Neural progenitor cell (in vitro differentiated cells): ENCODE measurements at places on chromosomes 13 and 19. TPM values are rescaled to one million over a fixed set of nuclear protein-coding genes. Genes with fewer than 3 reads are reported as not detected.
A peak's percentile ranks its signal among the peaks of the same experiment; 100 is the strongest.

PRR36 gene
- 0.07 and 2.8 TPM in 2 replicates for total RNA-seq

ZNF625 gene
- 39.8 and 42.9 TPM in 2 replicates for total RNA-seq

NR1H2 gene
- total RNA-seq, result 25.4 and 47.2 TPM in 2 replicates

RASL11A gene
- total RNA-seq, result 0.77 TPM in 1 of 2 replicates, not detected in the other

ZNF728 gene
- total RNA-seq, result not detected in 2 replicates

KLK4 gene
- 0.68 TPM in 1 of 2 replicates, not detected in the other for total RNA-seq

RHPN2 gene
- total RNA-seq, result 27.0 and 28.0 TPM in 2 replicates

CCDC70 gene
- total RNA-seq, result not detected in 2 replicates

LHB gene
- not detected in 2 replicates for total RNA-seq

SPATA13 gene
- 15.9 and 19.8 TPM in 2 replicates for total RNA-seq

- DNase-seq, result no peak
- H3K36me3 ChIP-seq, result no peaks in the 10 kb centered on the region
- H3K4me3 ChIP-seq, result no peak overlapping the region
- no peak overlapping the region for H3K27ac ChIP-seq
- no peaks in the 10 kb centered on the region for H3K4me1 ChIP-seq
Observed at GRCh38 chr13:113927661-113928581, 46.0 kb downstream of the C13orf46 start.

- no peak overlapping the region for H3K27ac ChIP-seq
- no peaks in the 10 kb centered on the region for H3K36me3 ChIP-seq
- H3K4me3 ChIP-seq, result no peak overlapping the region
- no peaks in the 10 kb centered on the region for H3K27me3 ChIP-seq
- no peaks in the 10 kb centered on the region for H3K4me1 ChIP-seq
Observed at GRCh38 chr13:111614613-111615012, 294.2 kb downstream of the TEX29 start.

DNA sequence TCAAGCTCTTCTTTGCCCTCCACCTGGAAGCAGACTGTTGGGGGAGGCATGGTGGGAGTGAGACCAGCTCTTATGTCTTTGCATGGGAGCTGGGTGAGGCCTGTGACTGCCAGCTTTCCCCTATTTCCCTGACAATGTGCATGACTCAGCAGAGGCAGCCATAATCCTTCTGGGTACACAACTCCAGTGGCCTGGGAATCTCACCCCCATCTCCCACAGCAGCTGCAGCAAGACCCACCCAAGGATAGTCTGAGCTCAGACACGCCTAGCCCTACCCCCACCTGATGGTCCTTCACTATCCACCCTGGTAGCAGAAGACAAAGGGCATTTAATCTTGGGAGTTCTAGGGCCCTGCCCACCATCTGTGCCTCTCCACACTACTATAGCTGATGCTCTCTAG lies 41.4 kb upstream of the FGF14 start:
- H3K27me3 ChIP-seq, result no peaks in the 10 kb centered on the region
- H3K4me1 ChIP-seq, result no peaks in the 10 kb centered on the region
- no peak overlapping the region for H3K27ac ChIP-seq
- H3K4me3 ChIP-seq, result no peak overlapping the region
- no peak for DNase-seq

DNA sequence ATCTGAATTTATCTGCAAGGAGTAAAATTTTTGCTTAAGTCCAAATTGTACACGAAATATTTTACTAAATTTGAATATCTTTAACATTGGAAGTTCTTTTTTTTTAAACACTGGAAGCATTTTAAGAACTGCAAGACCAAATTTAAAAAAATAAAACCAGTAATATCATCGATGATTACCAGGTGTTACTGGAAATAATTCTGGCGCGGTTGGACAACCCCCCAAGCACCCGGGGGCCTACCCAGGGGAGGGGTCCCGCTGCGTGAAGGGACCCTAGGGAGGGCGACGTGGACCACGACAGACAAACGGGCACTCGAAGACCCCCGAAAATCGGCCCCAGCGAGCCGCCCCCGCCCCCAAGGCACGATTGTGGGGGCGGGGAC lies 12.6 kb upstream of the JSRP1 start:
- peaks cover 17% of the 10 kb centered on the region for H3K4me1 ChIP-seq
- H3K27me3 ChIP-seq, result no peaks in the 10 kb centered on the region
- H3K36me3 ChIP-seq, result no peaks in the 10 kb centered on the region

- H3K27ac ChIP-seq, result no peak overlapping the region
- no peak for DNase-seq
- H3K36me3 ChIP-seq, result no peaks in the 10 kb centered on the region
- no peak overlapping the region for H3K4me3 ChIP-seq
Observed at GRCh38 chr13:76020421-76020955, 384.4 kb downstream of the LMO7 start.

DNA sequence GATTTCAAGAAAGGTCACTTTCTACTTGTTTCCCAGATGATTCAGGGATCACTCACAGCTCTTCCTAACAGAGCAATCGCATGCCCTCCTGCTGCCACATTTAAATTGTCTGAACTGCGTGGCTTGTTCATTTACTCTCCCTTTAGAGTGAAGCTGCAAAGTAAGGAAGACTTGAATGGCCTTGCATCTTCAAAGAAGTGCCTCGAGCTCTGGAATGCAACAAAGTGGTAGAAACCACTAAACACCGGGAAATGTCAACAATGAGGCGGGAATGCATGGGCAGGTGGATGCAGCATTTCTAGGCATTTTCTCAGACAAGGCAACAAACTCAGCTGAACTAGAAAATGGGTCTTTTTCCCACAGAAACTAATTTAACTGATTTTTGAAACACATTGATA lies 10.3 kb upstream of the DACH1 start:
- peak overlapping the region; percentile 32 for H3K4me3 ChIP-seq
- no peaks in the 10 kb centered on the region for H3K36me3 ChIP-seq
- DNase-seq, result peak; percentile 84

DNA sequence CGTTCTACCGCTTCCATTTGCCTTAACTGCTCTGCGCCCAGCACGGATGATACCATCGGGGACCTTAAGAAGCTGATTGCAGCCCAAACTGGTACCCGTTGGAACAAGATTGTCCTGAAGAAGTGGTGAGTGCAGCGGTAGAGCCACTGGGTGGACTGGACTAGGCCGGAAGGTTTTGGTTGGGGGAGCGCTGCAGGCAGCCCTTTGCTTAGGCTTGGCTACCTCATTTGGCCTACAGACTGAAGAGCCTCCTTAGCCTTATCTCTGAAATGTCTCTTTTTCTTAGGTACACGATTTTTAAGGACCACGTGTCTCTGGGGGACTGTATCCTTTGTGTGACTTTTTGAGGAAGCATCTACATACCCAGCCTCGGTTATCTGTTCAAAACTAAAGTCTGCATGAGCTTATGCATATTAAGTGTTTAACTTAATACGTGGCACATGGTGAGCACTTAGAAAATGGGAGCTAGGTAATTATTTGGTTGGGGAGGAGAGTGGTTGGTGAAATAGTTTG lies 889 bp downstream of the UBL5 start:
- no peak overlapping the region for H3K27ac ChIP-seq
- no peaks in the 10 kb centered on the region for H3K27me3 ChIP-seq
- no peak for DNase-seq
- H3K36me3 ChIP-seq, result no peaks in the 10 kb centered on the region

DNA sequence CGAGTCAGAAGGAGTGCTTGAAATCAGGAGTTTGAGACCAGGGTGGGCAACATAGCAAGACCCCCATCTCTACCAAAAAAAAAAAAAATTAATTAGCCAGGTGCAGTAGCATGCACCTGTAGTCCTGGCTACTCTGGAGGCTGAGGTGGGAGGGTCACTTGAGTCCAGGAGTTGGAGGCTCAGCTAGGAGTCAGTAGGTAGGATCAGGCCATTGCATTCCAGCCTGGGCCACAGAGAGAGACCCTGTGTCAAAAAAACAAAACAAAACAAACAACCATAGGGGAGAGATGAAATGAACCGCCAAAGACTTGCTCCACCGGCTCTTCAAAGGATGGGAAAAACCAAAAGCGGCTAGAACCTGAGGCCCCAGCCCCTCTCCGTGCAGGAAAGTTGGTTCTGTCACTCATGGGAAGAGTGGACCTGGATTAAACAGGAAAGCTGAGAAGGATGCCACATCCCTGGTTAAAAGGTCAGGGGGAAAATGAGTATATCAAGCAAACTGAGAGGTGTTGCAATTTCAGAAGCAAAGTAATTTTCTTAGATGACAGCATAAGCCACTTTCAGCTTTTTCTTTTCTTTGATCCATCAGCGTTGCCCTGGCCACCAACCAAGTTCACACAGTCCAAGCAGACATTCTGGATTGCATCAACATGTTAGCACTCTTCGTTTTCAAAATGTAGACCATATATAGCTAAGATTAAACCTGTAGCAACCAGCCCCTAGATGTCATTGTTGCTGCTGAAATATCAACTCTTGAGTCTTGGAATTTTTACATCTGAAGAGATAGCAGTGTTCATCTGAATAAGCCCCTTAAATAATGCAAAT lies 8.9 kb upstream of the ZNF507 start:
- no peak for DNase-seq
- H3K27me3 ChIP-seq, result no peaks in the 10 kb centered on the region
- no peaks in the 10 kb centered on the region for H3K36me3 ChIP-seq
- no peaks in the 10 kb centered on the region for H3K4me1 ChIP-seq
- no peak overlapping the region for H3K4me3 ChIP-seq

- no peaks in the 10 kb centered on the region for H3K4me1 ChIP-seq
- H3K27me3 ChIP-seq, result no peaks in the 10 kb centered on the region
- H3K27ac ChIP-seq, result no peak overlapping the region
- DNase-seq, result no peak
Observed at GRCh38 chr13:41407380-41407779, 50.0 kb upstream of the RGCC start.

DNA sequence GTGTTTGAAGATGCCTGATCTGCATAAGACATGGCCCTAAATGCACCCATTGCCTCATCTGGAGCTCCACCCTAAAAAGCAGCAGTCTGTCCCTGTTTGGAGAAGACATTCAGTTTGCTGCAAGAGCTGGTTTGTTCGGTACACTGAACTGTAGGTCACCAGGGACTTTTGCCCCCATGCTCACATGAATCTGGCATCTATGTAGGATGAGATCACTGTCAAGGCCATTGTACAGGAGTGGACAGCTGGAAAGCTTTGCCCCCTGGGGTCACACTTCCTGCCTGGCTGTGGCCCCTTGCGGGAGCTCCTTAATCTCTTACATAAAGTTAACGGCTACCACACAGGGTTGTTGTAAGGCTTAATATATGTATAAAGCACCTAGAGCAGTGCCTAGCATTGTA lies 73.0 kb downstream of the IPO5 start:
- H3K4me1 ChIP-seq, result peaks cover 4% of the 10 kb centered on the region
- no peaks in the 10 kb centered on the region for H3K27me3 ChIP-seq
- H3K36me3 ChIP-seq, result no peaks in the 10 kb centered on the region
- H3K4me3 ChIP-seq, result no peak overlapping the region
- H3K27ac ChIP-seq, result no peak overlapping the region

GRCh38 chr19:2250766-2251105 lies 1.6 kb downstream of the AMH start:
- no peak for DNase-seq
- peaks cover 10% of the 10 kb centered on the region for H3K4me1 ChIP-seq
- no peaks in the 10 kb centered on the region for H3K36me3 ChIP-seq
- H3K27ac ChIP-seq, result no peak overlapping the region
- no peak overlapping the region for H3K4me3 ChIP-seq

- H3K4me1 ChIP-seq, result no peaks in the 10 kb centered on the region
- no peak overlapping the region for H3K27ac ChIP-seq
- H3K36me3 ChIP-seq, result no peaks in the 10 kb centered on the region
- H3K27me3 ChIP-seq, result no peaks in the 10 kb centered on the region
- no peak overlapping the region for H3K4me3 ChIP-seq
Observed at GRCh38 chr19:55131421-55131820, 14.0 kb upstream of the PPP1R12C start.

DNA sequence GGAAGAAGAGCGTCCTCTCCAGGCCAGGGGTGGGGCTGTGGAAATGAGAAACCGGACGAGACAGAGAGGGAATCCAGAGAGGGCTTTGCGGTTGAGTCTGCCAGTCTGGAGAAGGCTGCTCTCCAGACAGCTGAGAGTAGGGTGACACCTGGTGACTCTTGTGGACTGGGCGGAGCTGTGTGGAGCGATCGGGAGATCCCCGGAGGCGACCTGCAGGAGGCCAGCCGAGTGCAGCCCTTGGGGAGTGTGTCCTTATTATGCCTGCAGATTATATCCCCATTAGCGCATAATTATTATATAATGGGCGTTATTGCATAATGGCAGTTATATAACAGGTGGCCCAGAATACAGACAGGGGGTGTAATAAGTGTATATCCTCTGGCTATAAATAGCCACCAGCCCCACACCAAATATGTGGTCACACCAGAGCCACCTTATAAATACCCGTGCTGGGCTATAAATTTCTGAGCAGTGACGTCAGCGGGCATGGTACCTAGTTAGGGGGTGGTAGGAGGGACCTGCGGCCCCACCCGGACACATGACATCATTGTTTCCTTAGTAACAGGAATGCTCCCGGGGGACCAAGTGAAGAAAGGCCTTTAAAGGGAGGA lies 41.2 kb downstream of the NFIX start:
- peaks cover 11% of the 10 kb centered on the region for H3K4me1 ChIP-seq
- no peak for DNase-seq
- no peaks in the 10 kb centered on the region for H3K36me3 ChIP-seq

DNA sequence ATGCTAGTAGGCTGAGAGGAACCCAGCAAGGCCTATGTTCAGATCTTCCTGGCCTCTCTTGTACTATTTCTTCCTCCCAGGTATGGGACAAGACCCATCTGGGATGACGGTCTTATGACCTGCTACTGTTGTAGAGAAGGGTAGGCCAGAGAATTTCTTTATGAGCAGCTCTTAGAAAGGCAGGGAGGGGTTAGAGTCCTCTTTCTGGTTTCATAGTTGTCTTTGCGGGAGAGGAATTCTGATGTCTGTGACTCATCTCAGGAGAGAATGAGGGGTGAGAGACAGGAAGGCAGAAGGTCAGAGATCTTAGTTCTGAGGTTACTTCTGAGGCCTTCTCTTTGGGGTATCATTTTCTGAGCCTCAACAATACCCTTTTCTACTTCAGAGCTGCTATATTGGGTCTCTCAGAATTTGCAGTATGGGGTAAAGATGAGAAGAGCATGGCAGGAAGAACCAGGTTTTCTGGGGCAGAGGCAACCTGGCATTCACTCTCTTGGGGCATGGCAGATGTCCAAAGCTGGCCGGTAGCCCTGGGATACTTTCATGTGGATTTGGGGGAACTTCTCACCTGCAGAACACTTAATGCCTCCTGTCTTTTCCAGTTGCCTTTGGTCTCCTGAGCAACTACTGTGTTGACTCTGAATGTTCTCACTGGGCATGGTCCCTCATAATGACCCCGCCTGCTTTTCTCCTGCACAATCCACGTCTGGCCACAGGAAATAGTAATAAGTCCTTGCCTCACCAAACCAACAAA lies 154.4 kb downstream of the GGACT start:
- DNase-seq, result no peak
- no peaks in the 10 kb centered on the region for H3K36me3 ChIP-seq
- no peak overlapping the region for H3K27ac ChIP-seq
- peaks cover 12% of the 10 kb centered on the region for H3K4me1 ChIP-seq
- H3K27me3 ChIP-seq, result no peaks in the 10 kb centered on the region
- no peak overlapping the region for H3K4me3 ChIP-seq

- no peaks in the 10 kb centered on the region for H3K4me1 ChIP-seq
- H3K4me3 ChIP-seq, result no peak overlapping the region
- H3K27me3 ChIP-seq, result no peaks in the 10 kb centered on the region
- no peaks in the 10 kb centered on the region for H3K36me3 ChIP-seq
Observed at GRCh38 chr13:64371045-64371444, 2859.1 kb downstream of the PCDH9 start.
